ENCODE measurements at places on chromosomes 3 and 15. TPM values are rescaled to one million over a fixed set of nuclear protein-coding genes. Genes with fewer than 3 reads are reported as not detected.

ITGA11 gene
- 2.8 TPM for total RNA-seq

DNA sequence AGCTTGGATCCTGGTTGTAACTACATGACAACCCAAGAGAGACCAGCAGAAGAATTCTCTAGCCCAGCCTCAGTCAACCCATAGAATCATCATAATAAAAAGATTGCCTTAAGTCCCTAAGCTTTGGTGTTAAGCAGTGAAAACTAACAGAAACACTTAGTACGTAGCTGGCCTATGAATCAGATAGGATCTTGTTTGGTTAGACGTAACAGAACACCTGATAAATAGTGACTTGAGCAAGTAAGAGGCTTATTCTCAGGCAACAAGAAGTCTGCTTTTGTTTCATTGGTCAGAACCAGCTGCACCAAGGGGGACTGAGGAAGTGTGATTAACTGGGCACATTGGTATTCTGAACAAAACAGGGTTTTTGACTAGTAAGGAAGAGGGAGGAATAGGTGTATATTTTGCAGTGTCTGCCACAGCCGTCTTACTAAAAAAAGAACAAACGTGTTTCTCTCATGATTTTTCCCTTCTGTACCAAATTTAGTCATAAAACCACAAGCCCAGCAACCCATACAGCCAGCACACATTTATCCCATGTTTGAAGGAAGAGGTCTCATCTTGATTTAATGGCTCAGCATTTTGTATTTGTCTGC lies 53.3 kb upstream of the GLCE start:
- no peak for DNase-seq

DNA sequence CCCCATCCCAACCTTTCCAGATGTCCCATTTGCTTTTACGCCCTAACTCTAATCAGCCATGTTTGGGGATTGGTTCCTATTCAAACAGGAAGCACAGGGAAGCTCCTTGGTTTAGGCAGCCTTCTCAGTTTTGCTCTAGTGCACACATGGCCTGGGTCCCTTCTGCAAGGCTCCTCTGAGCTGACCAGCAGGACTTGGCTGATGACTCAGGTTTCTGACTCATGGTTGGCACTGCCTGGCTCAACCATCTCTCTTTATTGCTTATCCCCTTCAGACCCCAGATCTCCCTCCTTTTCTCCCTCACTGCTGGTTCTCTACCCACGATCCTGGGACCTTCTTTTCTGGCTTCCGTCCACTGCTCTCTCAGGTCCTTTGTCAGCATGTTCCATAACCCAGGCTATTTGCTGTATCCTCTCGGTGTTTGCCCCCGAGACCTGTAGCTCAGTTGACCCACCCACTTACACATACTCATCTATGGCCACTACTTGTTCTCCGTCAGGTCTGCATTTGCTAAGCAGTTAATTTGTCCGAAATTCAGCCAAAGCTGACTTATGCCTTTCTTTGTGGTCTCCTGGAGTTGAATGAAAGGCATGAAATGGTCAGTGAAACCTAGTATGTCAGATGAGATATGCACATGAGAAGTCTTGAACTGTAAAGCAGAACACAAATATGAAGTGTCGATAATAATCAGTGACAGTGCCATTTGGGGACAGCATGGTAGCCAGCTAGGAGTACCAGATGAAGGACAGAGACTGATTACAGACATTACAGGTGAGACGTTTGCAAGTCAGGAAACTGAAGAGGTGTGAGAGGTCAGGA lies 323.5 kb upstream of the ROPN1 start:
- DNase-seq, result no peak

DNA sequence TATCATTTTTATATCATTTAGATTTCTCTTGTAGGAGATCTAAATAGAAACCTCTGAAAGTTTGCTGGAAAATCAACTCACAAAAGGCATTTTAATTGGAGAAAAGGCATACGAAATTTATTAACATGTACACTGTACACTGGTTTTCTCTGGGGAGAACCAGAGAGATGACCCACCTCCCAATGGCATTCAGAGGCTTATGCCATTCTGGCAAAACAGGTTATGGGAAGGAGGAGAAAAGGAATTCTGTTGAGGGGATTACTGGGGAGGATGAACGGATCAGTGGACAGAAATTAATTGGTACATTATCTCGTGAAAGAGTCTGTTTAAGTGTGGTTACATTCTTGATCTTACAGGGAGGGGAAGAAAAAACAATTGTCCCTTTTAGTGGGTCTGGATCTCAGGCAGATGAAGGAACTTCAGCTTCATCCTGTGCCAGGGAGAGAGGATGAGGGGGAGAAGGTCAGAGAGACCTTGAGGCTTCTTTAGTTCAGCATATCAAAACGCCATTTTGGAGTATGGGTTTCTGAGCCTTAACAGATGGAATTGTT lies 16.5 kb downstream of the RAB11A start:
- DNase-seq, result no peak

ZIC1 gene
- total RNA-seq, result 1.6 TPM

ALPK3 gene
- total RNA-seq, result 0.18 TPM

SLC35G2 gene
- 2.7 TPM for total RNA-seq
